ENCODE measurements at places on chromosomes 2 and 18. TPM values are rescaled to one million over a fixed set of nuclear protein-coding genes. Genes with fewer than 3 reads are reported as not detected.

Gene CCDC68
- not detected for total RNA-seq

Gene GNAL
- 0.15 TPM for total RNA-seq

Gene AP1S3
- total RNA-seq: 15.5 TPM

Gene DNAJC5G
- total RNA-seq: not detected

Gene ANKRD29
- not detected for total RNA-seq

Gene MRPL30
- total RNA-seq: 31.6 TPM

Gene AMER3
- total RNA-seq: not detected

Gene PKDCC
- total RNA-seq: not detected

Gene SERPINB3
- total RNA-seq: not detected

Gene PARD6G
- total RNA-seq: 0.72 TPM

Gene TSPYL6
- not detected for total RNA-seq

Gene REEP1
- total RNA-seq: 0.25 TPM

Gene PDIA6
- total RNA-seq: 190 TPM

Gene CYRIA
- 0.95 TPM for total RNA-seq

Gene SLC16A14
- 0.84 TPM for total RNA-seq

Gene CD207
- total RNA-seq: not detected

Gene AOX1
- not detected for total RNA-seq

Gene MFSD2B
- total RNA-seq: 0.25 TPM

Gene TUBB8B
- not detected for total RNA-seq

Gene KCNG2
- not detected for total RNA-seq

Gene CARF
- total RNA-seq: 3.9 TPM

Gene CRYGD
- not detected for total RNA-seq

Gene IGFBP5
- not detected for total RNA-seq

Gene TNFAIP6
- not detected for total RNA-seq

Gene CXCR1
- total RNA-seq: not detected

Measured in activated CD8-positive, alpha-beta memory T cell treated with anti-CD3 and anti-CD28 coated beads for 36 hours (primary cell).